ENCODE measurements at places on chromosomes 2 and 18. TPM values are rescaled to one million over a fixed set of nuclear protein-coding genes. Genes with fewer than 3 reads are reported as not detected.

GRCh38 chr2:6955511-6956136 is 38.4 kb downstream of the RNF144A start:
- DNase-seq = no peak

DNA sequence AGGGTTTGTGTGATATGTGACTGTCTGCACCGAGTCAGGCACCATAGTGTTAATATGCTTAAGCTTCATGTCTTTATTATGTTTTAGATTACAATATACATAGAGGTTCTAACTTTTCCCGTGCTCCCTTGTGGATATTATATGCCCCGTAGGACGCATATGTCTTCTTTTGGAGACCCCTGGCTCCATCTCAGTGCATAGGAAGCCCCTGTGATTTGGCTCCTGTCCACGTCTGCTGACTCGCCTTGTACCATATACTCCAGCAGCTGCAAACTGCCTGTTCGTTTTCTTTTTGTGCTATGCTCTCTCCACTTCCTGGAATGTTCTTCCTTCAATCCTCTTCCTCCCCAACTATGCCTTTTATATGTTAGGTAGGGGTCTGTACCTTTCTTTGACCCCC is 110.9 kb downstream of the PTRHD1 start:
- no peak for DNase-seq

GRCh38 chr2:69554981-69555380 is 88.6 kb downstream of the AAK1 start:
- DNase-seq = peak; percentile 80

- DNase-seq = no peak
These were observed 86.8 kb downstream of the GPD2 start for GRCh38 chr2:156522864-156523440.

DNA sequence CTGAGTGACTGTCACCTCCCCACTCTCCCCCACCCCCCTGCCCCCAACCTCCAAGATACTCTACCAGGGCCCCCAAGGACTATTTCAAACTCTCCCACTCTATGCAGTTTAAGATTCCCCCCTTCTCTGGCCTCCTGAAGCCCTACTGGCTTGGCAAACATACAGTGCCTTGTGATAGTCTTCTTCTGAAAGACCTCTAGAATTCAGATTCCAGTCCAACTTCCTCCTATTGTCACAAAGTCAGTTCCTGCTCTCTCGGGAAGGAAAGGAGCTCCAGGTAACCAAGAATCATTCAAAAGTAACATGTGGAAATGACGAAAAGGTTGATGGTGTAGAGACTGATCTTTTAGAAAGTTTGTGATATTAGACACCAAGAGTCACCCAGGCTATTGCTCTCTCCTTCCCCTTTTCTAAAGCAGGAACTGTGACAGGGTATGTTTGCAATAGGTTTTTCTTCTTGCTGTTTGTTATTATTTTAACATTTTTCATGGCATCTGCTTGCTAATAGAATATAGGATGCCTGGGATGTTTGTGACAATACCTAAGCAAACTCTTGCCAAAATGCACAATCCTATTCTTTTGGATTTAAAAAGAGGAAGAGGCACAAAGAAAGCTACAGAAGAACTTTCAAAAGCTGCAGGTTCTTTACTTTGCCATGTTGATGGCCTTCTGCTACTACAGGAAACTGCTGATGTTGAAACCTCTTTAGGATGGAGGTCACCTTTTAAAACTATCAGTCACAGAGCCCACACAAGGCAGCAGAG is 93.5 kb upstream of the MGAT4A start:
- DNase-seq = no peak

Gene OR6B2
- not detected for total RNA-seq

GRCh38 chr2:4693266-4693665 is 989.9 kb downstream of the DCDC2C start:
- DNase-seq = no peak

GRCh38 chr18:35019933-35020332 is 21.3 kb upstream of the MAPRE2 start:
- DNase-seq = no peak

- DNase-seq = no peak
These were observed 61.2 kb downstream of the MAP4K3 start for GRCh38 chr2:39375917-39376316.

- DNase-seq = no peak
These were observed 801.2 kb upstream of the PIK3C3 start for GRCh38 chr18:41153871-41154270.

DNA sequence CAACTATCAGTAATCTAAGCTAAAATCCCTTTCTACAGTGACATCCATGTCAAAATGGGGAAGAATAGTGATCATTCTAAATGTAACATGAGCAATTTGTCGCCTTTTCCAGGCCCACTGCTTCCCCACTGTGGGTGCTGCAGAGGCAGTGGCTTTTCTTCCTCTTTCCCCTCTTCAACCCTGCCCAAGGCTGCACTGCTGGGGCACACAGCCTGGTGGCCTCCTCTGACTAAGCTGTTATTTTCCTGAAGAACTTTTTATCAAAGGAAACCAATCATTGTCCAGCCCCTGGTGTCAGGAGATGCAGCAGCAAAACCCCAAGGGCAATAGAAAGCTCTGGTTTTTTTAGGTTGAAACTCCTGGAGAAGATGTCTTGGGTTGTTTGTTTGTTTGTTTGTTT is 117.6 kb upstream of the KLF7 start:
- DNase-seq = peak; percentile 11

Gene ARHGAP15
- not detected for total RNA-seq

- peak; percentile 87 for DNase-seq
These were observed at the start of gene GCA for GRCh38 chr2:162343824-162344616. Gene GCA (plus strand): TSS chr2:162344132. CDS start chr2:162344249, 117 bp downstream.

- DNase-seq = no peak
These were observed 72.0 kb upstream of the ODC1 start for GRCh38 chr2:10520154-10520553.

Measured in pulmonary artery endothelial cell (primary cell).